ENCODE measurements at places on chromosomes 3 and 15. TPM values are rescaled to one million over a fixed set of nuclear protein-coding genes. Genes with fewer than 3 reads are reported as not detected.

Gene GOLGA6B
- polyA plus RNA-seq, result not detected

Gene TRAIP
- 13.1 TPM for polyA plus RNA-seq

Gene VEPH1
- 48.9 TPM for polyA plus RNA-seq

GRCh38 chr3:16322189-16322588 is 57.2 kb downstream of the OXNAD1 start:
- no peak for DNase-seq

DNA sequence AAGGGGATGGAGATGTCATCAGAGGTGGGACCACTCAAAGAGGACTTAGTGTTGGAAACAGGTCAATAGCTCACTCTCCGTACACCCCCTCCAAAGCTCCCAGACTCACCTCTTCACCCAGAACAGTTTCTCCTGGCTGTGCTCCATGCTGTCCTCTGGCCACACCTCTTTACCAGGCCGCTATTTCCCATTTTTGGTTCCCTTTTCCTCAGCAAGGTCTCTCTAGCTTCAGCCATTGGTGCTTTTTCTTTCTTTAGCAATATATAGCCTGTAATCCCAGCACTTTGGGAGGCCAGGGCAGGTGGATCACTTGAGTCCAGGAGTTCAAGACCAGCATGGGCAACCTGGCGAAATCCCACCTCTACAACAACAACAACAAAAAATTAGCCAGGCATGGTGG is 123.6 kb upstream of the SMAD3 start:
- DNase-seq, result no peak

DNA sequence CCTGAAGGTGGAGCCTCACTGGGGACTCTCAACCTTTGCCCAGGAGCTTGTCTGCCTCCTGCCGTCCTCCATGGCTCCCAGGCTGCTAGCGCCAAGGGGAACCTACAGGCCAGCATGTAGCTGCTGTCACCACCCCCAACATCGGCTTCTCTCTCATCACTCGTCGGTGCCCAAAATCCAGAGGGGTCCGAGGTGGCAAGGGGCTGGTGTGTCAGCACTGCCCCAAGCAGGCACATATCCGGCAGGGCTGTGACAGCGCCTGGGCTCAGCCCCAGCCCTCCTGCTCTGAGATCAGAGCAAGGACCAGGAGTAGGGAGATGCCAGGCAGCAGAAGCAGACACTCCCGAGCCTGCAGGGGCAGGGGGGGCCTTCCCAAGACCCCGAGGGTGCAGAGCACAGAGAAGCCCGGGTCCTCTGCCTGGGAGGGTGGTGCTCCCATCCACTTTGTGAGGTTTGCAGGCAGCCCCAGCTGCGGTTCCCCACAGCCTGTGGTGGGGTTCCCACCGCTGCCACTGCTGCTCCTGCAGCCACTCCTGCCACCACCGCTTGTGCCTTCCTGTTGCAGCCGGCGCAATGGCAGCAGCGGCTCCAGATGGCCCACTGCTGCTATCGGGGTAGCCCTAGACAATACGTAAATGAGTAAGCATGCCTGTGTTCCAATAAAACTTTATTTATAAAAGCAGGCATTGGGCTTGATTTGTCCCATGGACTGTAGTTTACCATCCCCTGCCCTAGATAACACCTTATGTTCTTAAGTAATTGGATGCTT is 451.0 kb downstream of the EPHA6 start:
- no peak for DNase-seq

GRCh38 chr15:64681424-64682024 is 93.9 kb downstream of the RBPMS2 start:
- peak; percentile 64 for DNase-seq

DNA sequence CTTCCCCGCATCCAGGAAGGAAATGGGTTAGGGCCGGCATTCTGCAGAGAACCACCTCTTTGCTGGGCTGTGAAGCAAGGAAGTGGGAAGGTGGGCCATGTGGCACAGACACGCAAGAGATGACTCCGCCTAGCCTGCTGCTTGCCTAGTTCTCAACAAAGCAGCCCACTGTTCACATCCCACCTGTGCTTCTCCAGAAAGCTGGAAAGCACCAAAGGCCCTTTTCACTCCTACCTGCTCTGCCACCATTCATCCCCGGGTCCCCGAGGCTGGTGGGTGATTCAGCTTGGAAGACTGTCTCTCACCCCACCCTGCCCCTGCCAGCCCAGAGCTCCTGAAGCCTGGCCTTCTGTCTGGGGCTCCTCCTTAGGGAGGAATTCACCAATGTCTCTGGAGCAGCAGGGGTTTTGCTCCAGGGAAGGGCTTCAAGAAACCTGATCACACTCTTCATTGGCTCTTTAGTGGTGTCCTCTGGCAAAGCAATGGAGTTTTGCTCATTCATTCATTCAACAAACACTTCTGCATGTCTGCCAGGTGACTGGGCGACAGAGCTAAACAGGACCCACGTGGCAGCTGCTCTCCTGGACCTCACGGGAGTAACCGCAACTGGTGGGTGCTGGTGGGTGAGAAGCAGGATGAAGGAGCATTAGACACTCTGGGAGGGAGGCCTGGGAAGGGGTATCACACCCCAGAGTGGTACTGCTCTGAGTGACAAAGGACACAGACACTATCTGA is 145.4 kb upstream of the TLE3 start:
- no peak for DNase-seq

GRCh38 chr3:138949445-138950005 is 2.5 kb downstream of the FOXL2NB start:
- no peak for DNase-seq

GRCh38 chr3:50545781-50546180 is 21.8 kb downstream of the C3orf18 start:
- no peak for DNase-seq

DNA sequence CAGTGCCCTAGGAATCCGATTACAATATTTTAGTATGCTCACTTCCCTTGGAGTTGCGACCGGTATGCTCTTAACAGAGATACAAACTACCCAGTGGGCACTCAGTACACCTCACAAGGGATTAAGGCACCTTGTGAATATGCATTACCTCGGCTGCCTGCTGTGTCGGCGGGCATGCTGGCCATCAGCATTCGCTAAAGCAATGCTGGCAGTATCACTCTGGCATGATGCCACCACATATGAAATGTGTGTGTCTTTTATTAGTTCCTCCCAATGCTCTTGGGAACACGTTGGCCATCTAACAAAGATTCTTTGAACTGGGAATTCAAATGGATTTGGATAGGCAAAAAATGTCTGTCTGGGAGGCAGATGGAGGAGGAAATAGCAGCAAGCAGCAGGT is 67.4 kb upstream of the FOXB1 start:
- no peak for DNase-seq

DNA sequence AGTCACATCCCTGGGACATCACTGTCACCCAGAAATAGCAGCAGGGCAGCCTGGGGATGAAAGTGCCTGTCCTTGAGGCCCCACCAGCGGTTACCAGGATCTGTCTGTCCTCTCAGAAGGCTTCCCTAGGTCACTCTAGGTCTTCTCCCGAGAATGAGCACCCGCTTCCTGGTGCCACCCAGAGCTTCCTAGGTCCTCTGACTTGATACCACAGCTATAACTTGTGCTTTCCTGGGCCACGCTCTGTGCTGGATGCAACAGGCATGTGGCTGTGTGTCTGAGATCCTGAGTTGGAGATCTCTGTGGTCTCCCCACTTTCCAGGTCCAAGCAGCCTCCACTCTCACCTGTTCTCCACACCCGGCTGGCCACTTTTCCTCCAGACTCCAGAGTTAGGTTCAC is 25.8 kb downstream of the ARNT2 start:
- DNase-seq, result no peak

GRCh38 chr3:110593749-110594148 is 477.9 kb upstream of the NECTIN3 start:
- no peak for DNase-seq

GRCh38 chr15:65289261-65289854 is 2.7 kb upstream of the PARP16 start:
- DNase-seq, result no peak

- no peak for DNase-seq
These were observed 334.7 kb upstream of the MDFIC2 start for GRCh38 chr3:70647094-70647493.

DNA sequence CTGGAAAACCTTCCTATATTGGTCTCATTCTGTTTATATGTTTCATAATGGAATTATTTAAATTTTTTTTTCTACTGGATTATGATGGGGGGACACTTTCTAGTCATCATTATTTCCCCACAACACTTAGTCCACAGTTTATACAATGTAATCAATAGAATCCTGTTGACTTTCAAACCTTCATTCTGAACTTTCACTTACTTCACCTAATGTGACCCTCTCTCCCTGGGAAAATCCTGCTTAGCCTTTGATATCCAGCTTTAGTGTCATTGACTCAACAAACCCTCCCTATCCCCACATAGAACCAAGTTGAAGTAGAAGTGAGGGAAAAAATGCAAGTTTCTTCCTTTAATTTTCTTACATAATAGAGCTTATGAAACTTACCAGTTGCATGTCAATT is 666.0 kb downstream of the MECOM start:
- no peak for DNase-seq

DNA sequence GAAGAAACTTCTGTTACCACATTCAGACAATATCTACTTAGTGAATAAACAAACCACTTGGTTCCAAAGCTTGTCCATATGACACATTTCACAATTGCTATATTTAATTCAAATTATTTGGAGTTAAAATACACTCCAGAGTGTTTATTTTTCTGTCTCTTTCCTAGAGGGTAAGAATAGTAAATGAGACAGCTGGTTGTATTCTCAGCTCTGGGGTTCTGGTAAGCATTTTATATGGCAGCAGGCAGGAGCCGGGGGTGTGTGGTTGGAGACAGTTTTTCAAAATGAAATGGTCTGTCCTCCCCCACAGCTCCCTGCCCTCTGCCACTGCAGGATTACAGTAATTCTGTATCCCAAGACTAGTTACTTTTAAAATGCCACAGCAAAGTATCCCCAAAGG is 10.9 kb upstream of the SEC61A1 start:
- DNase-seq, result peak; percentile 24

DNA sequence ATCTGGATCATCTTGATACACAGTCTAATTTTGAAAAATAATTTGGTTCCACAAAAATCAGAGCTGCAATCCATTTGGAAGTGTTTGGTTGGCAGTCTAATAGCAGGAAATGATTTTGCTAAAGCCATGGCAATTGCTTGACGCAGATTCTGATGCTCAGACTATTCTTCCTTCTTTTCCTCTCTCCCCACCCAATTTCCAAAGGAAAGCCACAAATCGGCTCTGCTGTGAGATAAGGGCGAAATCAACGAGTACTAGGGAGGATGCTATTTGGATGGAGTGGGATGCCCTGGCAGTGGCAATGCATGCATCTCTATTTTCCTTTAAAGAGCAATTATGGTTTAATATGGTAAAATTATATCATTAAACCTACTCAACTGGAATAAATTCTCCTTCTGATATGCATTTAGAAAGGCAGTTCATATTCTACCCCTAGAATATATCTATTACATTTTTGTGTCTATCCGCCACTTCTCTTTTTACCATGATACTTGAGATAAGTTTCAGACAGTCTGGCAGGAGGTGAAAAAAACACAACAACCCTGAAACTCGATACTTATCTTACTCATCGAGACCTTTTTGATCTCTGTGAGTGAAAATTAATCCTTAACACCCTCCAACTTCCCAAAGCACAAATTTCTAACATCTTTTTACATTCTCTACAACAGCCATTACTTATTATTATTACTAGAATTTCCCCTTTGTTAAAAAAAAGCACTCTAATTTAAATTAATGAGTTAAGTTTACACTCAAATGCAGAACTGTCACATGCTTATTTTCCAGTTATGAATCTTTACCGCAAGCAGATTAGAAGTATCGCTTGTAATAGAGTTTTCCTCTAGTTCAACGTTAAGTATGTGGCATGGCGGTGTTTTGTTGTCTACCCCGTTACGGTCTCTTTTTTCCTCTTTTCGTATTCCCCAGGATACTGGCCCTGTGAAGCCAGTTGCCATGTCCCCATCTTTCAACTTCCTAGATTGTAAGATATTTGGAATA is 433.3 kb downstream of the FOXP1 start:
- no peak for DNase-seq
